Natural killer cell treated with Interleukin-12 subunit alpha and Interleukin-12 subunit beta and Interleukin-15 and Interleukin-18, amount 100 ng/mL, for 72 hours (primary cell): ENCODE measurements at places on chromosomes 12 and 14. TPM values are rescaled to one million over a fixed set of nuclear protein-coding genes. Genes with fewer than 3 reads are reported as not detected.

- H3K27me3 ChIP-seq, result peaks cover under 1% of the 10 kb centered on the region
- no peaks in the 10 kb centered on the region for H3K36me3 ChIP-seq
- no peak for DNase-seq
- no peaks in the 10 kb centered on the region for H3K4me1 ChIP-seq
- H3K4me3 ChIP-seq, result no peak overlapping the region
These were observed 19.6 kb upstream of the GALNT8 start for GRCh38 chr12:4700621-4701026.

DNA sequence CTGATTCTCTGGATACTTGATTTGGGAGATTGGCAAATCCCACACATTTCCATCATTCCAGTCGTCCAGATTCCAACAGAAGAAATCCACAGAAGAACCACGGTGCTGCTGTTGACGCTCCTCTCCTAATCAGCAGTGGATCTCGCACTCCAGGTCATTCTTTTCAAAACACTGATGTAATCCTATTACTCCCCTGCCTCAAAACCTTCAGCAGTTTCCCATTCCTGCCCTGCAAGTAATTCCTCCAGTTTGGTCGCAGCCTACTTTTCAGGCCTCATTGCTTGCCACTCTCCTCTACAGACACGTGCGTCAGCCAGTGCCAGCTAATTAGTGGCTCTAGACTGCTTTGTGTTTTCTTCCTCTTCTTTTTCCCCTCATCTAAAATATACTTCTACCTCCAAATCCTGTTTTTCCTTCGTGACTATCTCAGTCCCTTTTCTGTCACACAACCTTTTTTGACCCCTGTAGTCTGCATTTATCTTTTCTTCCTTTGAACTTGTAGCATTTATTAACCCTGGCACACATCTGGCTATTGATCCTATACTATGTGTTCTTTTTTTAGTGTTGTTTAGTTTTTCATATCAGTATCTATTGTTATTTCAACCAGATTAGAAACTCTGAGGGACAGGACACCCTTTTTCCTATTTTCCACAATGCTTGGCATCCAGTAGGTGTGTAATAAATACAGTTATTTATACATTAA, 36.8 kb downstream of the PRORP start:
- peaks cover 73% of the 10 kb centered on the region for H3K4me1 ChIP-seq
- H3K27me3 ChIP-seq, result no peaks in the 10 kb centered on the region
- peaks cover 20% of the 10 kb centered on the region for H3K36me3 ChIP-seq

The PRPH gene
- not detected for total RNA-seq

The KRT79 gene
- not detected for total RNA-seq

DNA sequence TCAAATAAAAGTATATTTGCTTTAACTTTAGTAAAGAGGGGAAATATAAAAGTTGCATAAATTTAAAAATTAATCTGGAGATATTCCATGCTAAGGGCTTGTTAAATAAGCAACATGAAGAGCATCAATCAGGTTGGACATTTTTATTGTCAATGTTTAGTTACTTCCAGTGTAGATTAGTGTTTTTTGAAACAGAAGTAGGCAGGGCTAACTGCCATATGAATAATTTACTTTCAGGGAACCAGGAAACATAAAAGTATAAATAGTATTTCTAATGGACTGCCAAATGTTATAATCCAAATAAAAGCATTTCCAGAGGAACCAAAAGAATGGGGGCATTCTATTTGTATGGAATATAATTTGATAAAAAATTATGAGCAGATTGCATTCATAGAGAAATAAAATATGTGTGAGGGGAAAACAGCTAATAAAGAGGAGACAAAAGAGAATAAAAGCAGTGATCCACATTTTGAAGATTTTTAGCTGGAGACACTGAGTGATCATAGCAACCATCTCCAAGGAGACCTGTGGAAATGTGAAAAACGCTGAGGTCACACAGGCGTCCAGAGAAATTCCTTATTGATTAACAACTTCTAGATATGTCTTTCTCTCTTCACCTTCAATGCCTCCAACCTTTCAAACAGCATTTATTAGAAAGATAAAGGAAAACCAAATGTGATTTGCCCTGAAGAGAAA, 70.8 kb downstream of the SRGAP1 start:
- H3K4me1 ChIP-seq, result no peaks in the 10 kb centered on the region
- H3K36me3 ChIP-seq, result no peaks in the 10 kb centered on the region
- H3K4me3 ChIP-seq, result no peak overlapping the region
- no peak for DNase-seq
- H3K27ac ChIP-seq, result no peak overlapping the region
